MV-4-11 (cell line): ENCODE measurements at places on chromosomes 12 and 14.

GRCh38 chr14:64349741-64350490 is 38.2 kb upstream of the MTHFD1 start:
- DNase-seq = peak; percentile 80

- no peak for DNase-seq
These were observed 40.1 kb downstream of the PTGER2 start for GRCh38 chr14:52354242-52354641.

DNA sequence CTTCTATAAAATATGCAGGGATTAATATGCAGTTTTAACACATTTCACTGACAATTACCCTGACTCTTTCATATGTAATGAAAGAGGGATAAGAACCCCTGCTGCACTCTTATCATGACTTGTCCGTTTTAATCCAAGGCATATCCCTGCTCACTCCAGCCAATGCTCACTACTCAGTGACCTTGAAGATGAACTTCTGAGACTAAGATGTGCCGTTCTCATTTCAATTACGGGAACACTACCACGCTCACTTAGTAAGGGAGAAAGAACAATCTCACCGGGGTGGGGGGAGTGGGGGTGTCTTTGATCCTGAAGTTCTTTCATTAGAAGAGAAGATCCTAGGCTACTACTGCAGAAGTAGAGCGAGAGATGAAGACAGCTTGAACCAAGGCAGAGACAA is 50.5 kb downstream of the PKP2 start:
- no peak for DNase-seq

GRCh38 chr12:3727877-3728632 is 24.9 kb downstream of the CRACR2A start:
- peak; percentile 96 for DNase-seq

DNA sequence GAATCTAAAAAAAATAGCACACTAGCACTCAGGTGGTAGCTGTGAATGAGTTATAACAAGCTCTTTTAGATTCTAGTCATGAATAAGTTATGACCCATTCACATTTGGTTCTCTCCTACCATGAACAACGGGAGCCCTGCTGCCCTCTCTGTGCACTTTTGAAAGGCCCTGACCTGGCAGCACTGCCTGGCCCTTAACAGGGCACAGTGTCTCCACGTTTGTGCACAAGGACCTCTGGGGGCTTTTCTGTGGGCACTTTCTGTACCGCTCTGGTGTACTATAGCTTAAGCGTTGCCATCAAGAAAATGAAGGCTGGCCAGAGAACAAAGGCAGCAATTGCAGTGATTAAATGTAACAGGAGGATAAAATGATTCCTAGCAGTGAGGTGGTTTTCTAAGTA is 21.2 kb downstream of the CCDC92 start:
- no peak for DNase-seq

DNA sequence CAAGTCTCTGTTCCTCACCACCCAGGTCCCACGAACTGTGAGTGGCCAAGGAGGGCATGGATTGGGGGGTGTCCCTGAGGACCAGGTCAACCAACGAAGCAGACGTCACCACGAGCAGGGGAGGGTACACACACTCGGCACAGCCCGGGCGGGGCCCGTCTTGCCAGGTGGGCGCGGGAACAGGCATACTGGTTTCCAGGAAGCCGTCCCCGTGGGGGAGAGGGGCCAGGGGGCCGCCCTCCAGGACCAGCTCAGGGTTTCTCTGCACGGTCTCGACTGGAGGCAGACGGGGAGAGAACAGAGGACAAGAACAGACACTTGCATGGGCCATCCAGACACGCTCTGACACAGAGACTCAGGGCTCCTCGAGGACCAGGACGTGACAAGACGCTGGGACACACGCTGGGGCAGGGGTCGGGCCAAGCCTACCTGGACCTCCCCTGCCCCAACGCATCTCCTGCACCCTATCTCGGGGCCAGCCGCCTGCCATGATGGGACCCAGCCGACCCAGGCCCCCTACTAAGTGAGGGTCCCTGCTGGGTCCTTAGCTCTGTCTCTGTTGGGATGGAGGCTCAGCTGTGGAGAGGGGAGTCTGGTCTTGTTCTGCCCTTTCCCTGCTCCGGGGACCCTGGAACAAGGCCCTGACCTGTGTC is 11.3 kb downstream of the ARL6IP4 start:
- no peak for DNase-seq

DNA sequence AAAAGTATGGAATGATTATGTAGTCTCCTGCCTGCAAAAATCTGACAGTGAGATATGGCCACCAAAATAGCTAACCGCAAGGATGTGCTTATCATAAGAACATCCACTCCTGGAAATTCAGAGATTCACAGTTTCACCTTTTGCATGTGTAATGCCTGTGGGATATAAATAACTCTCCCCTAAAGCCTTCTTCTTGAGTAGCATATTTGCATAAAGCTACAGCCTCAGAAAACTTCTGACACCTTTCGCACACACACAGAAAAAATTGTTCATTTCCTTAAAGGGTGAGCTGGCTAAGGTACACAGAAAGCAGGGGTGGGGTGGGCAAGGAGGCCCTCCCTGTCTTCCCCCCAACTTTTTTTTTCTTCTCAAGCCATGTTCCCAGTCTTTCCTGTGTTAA is 3.1 kb upstream of the IGF1 start:
- DNase-seq = no peak

- DNase-seq = no peak
These were observed 26.8 kb downstream of the CORO1C start for GRCh38 chr12:108704527-108704926.

DNA sequence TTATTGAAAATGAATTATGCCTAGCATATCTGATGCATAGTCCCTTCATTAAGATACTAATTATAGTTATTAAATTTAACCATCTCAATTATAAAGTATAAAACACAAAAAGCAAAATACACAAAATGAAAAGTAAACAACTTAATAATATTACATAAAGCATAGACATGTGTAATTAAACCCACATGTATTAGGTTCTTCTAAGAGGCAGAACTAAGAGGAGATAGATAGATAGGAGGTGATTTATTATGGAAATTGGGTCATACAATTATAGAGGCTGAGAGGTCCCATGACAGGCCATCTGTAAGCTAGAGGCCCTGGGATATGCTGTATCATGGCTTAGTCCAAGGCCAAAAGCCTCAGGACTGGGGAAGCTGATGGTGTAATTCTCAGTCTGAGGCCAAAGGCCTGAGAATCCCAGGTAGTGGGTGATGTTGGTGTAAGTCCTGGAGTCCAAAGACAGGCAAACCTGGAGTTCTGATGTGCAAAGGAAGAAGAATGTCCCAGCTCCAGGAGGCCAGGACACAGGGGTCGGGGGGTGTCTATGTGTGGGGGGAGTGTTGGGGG is 953.3 kb downstream of the TRHDE start:
- DNase-seq = no peak

DNA sequence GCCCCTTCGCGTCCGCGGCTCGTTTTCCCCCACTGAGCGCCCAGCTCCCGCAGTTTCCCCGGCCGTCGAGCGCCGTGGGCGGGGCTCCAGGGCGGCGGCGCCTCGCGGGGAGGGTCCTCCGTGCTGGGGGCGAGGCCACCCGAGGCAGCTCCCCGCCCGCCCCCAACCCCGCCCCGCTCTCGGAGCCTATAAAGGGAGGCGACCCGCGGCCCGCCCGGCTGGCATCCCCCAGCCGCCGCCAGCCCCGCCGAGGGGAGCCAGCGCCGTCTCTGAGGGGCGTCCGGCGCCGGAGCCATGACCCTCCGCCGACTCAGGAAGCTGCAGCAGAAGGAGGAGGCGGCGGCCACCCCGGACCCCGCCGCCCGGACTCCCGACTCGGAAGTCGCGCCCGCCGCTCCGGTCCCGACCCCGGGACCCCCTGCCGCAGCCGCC is at the start of gene TAMALIN:
TSS of gene TAMALIN (plus strand) at position 221 of the 432 bp plus-strand sequence. CDS start at position 295, 74 bp downstream.
- DNase-seq = no peak
